NCI-H187 treated with DMSO at 0.1 percent for 48 hours (cell line): ENCODE measurements at places on chromosomes 1 and 21.

DNA sequence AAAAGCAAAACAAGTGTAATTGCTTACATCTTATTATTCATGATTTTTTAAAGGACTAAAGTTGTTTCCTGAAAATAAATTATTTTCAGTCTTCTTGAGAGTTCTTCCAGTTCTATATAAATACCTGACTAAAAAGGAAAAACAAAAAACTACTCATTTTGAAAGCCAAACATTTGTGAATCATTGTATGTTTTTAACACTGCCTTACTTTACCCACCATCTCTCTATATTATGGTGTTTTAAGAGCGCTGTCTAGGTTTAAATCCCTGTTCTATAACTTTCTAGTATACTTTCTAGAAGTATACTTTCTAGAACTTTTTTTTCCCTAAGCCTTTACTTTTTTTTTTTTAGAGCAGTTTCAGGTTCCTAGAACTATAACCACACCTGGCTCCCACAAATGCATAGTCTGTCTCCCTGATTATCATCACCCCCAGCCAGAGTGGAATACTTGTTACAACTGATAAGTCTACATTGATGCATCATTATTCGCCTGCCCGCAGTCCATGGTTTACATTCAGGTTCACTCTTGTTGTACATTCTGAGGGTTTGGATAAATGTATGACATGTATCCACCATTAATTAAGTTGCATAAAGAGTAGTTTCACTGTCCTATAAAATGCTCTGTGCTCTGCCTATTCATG is 9.8 kb downstream of the RSBN1 start:
- no peak for DNase-seq

GRCh38 chr1:190906206-190906725 is 428.6 kb upstream of the BRINP3 start:
- DNase-seq: no peak

GRCh38 chr1:227759341-227760300 is 24.4 kb downstream of the SNAP47 start:
- no peak for DNase-seq

DNA sequence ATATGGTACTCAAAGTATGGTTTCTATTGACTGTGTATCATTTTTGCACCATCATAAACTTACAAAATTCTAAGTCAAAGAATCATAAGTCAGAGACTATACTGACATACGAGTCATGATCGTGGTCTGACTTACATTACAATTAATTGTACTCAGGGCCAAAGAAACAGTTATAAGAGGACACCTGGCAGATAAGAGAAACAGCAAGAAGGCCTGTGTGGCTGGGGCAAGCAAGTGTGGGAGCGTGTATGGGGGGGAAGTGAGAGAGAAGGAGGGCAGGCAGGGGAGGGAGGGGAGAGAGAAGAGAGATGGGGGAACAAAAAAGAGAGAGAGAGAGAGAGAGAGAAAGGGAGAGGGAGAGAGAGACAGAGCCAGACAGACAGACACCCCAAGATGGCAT is 70.9 kb downstream of the RERE start:
- no peak for DNase-seq

DNA sequence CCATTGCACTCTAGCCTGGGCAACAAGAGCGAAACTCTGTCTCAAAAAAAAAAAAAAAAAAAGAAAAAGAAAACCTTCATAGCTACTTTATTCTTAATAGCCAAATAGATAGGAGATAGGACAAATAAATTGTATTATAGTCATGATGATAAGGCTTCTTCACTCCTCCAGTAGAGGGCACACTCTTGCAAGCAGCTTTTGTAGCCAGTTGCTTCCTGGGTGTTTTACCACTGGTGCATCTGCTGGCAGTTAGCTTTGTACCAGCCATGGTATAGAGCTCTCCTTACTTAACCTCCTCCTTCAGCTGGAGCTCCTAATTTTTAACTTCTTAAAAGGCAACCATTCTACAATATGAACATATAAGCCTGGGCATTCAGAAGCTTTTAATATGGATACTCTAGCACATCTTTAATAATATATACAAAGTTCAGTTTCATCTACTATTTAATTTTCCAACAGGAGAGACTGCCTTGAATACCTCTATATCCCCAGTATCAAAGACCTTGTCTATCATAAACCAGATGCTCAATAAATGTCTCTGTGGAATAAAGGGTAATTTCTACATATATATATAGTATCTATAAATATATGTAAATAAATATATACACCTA is 35.8 kb downstream of the EVI5 start:
- peak; percentile 50 for DNase-seq

DNA sequence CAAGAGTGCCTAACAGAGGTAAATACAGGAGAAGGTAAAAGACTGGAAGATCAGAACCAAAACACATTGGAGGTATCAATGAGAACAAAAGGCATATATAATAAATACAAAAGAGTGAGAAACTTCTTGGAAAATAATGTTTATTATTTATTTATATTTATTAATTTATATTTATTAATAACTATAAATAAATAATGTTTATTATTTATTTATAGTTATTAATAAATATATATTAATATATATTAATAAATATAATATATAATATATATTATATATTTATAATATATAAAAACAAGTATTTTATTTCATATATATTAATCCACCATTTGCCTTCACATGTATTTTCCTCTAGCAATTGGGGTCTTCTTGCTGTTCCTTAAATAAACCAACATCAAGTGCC is 391.9 kb downstream of the GPATCH2 start:
- no peak for DNase-seq

GRCh38 chr1:210797422-210797821 is 336.5 kb downstream of the KCNH1 start:
- DNase-seq: no peak

GRCh38 chr21:34593954-34594531 is 20.9 kb downstream of the RCAN1 start:
- peak; percentile 35 for DNase-seq

GRCh38 chr1:85321237-85321964 is 45.0 kb upstream of the BCL10 start:
- no peak for DNase-seq

DNA sequence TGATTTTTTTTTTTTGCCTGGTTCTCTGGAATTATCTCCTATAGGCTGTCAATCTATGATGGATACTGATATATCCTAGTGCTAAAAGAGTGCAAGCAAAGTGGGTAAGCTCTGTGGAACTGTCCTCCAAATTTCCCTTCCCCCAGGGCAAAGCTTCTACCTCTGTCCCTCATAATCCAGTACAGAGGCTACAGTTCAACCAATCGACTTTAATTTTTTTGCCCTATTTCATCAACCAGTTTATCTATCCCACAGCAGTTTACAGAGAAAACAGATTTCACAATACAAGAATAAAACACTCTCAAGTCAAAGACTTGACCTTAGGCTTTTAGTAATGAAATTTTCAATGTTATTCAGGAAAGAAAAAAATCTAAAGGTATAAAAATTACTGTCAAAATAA is 13.9 kb downstream of the PUM1 start:
- no peak for DNase-seq

DNA sequence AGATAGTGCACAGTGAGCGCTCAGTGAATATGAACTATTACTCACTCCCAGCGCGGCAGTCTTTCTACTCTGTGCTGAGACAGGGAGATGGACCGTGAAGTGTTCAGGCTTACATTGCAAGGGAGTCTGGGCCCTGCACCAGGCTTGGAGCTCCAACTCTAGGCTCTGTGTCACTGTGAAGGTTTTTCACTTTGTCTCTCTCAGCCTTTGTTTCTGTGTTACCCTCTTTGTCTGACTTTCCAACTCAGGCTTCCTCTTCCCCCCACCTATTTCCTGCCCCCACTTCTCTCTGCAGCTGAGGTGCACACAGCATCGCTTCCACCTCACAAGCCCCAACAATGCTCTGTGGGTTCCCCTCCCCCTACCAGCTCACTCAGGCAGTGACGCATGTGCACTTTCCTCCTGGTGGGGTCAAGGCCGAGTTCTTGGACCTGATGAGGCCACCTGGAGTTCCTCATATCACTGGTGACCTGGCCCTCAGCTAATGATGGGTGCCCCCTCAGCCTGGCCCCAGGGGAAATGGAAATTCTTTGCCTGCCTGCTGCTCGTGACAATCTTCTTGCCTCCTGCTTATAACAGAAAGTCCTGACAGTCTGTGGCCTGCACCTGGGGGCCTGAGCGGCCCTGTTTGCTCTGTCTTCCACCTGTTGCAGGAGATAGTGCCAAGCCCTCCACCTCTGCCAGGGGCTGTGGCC is 1.1 kb upstream of the LCK start:
- DNase-seq: no peak

GRCh38 chr1:201598973-201599372 is 60.0 kb downstream of the NAV1 start:
- no peak for DNase-seq

DNA sequence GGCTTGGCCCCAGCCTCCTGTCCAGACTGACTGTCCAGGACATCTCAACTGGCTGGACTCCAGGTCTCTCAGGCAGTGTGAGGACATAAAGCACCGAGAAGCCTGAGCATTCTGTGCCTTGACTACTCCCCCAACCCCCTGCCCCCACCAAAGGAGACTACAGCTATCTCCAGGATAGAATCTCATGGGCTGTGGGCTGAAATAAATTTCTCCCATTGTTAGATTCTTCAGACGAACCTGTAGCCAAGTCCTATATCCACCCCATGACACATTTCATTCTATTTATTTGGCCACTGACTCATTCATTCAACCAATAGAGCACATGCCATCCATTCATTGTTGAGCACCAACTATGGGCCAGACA is 11.4 kb downstream of the VWA5B1 start:
- DNase-seq: no peak

DNA sequence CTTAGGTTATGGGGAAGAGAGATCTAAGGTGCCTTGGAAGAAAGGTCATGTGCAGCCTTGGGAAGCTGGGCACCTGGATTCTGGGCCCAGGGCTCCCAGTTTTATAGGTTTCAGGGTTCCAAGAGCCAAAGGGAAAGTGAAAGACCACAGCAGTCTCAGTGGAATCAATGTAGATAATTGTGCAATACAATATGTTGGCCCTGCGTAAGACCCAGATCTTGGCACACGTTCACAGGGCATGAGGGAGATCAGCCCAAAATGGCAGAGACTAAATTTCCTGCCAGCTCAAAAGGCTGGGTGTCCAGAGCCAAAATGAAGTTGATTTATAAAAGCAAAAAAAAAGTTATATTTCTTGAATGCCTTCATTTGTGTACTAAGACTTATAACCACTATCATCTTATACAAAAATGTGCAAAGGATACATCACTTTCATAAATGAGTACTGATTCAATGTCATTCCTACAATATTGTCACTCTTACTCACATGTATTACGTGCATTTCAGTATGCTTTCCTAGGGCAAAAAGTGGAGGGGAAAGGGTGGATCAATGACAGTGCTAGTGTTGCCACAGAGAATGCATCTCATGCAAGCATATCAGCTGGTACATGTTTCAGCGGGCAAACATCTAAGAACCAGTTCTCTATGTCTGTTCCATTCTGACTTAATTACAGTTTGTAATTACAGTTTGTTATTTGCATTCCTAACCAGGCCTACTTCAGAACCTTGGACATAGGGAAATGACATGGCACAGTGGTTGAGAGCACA is 22.5 kb upstream of the NPL start:
- no peak for DNase-seq

DNA sequence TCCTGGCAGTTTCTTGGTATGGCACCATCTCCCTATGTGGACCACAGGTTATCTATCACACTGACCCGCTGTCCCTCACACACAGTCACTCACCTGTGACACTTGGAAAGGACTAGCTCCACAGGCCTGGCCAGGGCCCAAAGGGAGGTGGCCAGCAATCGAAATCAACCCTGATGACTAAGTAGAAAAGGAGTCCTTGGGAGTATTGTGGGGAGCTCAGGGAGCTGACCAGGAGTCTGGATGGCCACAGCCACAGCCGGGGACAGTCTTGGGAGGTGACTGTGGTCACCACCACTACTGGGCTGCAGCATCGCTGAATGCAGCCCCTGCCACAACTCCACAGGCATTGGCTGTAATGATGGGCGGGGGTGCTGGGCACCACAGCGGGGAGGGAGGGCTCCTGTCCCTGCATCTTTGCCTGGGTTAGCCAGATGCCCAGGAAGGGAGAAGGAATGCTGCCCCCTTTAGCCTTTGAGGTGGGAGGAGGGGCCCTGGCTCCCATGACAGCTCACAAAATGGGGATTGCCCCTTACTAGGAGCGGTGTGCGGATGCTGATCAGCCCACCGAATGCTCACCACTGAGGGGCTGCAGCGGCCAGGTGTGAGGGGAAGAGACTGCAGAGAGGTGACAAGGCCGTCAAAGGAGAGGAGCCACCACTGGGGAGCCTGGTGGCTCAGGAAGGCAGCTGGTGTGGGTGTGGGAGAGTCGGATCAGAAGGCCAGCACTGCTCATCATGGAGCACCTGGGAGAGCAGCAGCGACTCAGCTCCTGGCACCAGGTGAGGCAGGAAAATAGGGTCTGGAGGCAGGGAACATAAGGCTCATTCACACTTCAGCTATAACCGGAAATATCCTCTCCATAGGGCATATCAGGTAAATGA is 61.3 kb downstream of the H3-3A start:
- no peak for DNase-seq
